ENCODE measurements at places on chromosomes 2 and 18.

- no peak for DNase-seq
These were observed 238.1 kb downstream of the TMEM182 start for GRCh38 chr2:102999958-103000357.

DNA sequence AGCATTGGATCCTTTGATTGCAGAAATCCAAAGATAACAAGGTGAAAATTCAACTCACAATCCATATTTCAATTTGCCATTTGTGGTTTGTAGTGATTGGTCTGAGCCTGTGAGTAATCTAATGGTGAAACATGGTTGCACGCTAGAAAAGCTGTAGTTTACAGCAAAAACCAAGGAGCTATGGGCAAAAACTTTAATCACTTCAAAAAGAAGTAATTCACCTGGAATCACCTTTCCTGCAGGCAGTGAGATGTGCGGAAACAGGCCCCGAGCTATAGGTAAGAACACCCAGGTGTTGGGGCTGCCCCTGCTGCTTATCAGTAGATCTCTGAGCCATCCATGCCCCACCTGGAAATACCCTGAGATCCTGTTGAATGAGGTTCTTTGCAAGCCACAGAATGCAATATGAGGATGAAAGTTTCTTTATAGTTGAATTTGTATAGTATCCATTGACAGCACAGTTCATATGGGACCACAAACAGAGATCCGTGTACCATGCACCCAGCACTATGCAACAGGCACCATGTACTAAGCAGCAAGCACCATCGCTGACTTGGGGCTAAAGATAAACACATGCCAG lies 208.2 kb downstream of the SPP2 start:
- no peak for DNase-seq

- no peak for DNase-seq
These were observed 41.8 kb downstream of the CNGA3 start for GRCh38 chr2:98388081-98388480.

GRCh38 chr18:79487801-79488201 lies 92.1 kb downstream of the NFATC1 start:
- no peak for DNase-seq

GRCh38 chr2:234422273-234422732 lies 74.6 kb downstream of the ARL4C start:
- no peak for DNase-seq

DNA sequence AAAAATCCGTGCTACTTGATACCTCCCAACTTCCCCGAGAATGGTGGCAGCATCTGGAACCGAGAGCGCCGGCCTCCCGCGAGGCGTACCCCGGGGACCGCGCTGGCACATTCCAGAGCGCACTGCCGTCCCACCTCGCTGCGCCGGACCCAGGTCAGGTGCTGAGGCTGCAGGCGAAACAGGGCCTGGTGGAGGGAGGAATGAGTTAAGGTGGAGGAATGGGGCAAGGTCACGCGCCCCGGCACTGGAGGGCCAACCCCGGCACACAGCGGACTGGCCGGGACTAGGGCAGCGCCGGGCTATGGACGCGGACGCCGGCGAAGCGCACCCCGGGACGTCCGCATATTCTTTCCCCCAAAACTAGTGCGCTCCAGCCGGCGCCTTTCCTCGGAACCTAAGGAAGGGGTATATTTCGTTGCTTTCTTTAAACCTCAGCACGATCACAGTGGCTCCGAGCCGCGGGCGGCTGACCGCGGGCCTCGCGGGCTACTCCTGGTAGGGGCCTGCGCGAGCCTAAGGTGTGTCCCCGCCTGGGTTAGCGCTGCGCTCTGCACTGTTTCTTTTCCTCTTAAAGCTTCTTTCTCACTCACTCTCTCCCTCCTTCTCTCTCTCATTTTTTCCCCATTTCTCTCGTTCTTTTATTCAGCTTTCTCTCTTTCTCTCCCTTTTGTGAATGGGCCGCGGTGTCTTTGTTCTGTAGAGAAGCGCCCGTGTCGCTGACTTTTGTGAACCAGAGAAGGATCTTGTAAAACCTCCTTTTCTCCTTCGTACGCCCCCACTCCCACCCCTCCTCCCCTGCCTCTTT lies 2.1 kb upstream of the OTX1 start:
- DNase-seq: peak; percentile 76

DNA sequence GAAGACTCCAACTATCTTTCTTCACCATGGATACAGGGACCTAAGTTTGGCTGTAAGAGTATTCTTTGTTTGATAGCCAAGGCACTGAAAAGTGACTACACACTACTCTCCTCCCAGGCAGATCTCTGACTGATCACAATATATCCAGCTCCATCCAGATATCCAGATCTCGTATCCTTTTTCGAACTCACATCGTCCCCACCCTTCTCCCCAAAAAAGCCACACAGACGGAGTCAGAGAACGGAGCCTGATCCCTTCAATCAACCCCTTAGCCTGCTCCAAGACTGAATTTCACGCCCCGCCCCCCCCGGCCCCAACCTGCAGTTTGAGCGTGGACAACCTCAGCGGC lies 533 bp downstream of the DHX57 start:
- DNase-seq: no peak

DNA sequence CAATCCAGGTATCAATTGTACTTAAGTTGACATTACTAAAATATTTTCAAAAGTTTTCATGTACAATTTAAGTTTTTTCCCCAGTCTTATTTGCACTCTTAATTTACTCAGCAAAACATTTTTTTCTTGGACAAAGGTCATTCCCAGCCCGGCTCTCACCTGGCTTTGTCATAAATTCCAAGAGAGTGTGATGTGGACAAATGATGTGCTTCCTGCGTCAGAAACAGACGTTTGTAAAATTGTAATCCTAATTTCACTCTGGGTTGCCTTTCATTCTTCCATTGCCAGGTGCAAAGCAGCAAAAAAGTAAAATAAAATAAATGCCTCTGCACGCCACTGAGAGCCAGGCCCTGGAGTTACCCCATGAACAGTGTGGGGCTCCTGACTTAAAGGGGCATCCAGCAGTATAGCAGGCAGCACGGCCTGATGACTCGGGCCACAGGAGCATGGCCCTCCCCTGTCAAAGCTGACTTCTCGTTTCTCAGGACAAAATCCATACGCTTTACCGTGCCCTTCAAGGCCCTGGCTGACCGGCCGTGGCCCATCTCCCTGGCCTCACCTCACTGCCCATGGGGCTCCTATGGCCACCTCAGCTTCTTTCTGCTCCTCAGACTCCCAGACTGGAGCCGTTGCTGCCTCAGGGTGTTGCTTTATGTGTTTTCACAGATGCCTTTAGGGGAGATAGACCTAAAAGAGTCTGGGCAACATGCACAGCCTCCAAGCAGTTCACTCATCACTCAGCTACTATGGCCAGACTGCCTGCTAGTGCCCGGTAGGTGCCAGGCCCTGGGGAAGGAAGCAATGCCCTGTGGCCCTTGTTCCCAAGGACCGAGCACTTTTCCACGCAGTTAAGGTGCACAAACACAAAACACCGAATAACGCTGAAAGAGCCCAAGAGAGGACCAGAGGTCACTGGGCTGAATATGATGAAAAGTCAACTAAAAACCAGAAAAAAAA lies 7.6 kb upstream of the TMEM185B start:
- no peak for DNase-seq

DNA sequence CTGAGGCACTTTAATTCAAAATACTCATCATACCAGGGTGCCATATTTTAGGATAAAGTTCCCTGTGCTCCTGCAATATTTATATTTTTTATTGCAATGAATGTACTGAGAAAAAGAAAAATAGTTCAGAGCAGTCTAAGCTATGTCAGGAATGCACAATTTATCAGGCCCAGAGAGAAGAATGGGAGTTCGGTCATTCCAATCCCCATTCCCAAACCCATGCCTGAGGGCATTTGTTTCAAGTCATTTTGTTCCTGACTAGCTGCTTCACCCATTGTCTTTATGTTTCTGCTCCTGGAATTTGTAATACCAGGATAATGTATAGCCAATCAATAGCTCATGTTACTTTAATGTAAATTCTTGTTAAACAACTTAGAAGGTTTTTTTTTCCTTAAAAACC lies 24.4 kb upstream of the FTCDNL1 start:
- peak; percentile 74 for DNase-seq

GRCh38 chr2:48600917-48601316 lies 16.7 kb upstream of the GTF2A1L start:
- no peak for DNase-seq

Measured in ELF-1 (cell line).